NCI-H2081 (cell line): ENCODE measurements at places on chromosomes 2 and 18.

DNA sequence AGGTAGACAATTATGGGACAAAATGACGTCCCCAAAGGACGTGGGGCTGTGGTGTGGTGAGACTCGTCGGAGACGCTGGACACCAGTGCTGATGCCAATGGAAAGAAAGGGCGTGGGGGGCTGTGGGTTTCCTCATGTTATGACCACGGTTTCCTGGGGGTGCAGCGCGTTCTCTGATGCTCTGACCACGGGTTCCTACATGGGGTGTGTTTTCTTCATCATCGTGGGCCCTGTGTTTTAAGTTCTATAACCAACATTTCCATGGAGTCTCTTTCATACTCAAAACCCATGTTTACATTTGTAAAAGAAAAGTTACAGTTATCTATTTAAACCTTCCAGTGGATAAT, 141.6 kb downstream of the RTP5 start:
- no peak for DNase-seq

GRCh38 chr2:26891-27290, 19.4 kb downstream of the FAM110C start:
- no peak for DNase-seq

- no peak for DNase-seq
Measured at GRCh38 chr2:24482251-24482971, 8.6 kb upstream of the NCOA1 start.

DNA sequence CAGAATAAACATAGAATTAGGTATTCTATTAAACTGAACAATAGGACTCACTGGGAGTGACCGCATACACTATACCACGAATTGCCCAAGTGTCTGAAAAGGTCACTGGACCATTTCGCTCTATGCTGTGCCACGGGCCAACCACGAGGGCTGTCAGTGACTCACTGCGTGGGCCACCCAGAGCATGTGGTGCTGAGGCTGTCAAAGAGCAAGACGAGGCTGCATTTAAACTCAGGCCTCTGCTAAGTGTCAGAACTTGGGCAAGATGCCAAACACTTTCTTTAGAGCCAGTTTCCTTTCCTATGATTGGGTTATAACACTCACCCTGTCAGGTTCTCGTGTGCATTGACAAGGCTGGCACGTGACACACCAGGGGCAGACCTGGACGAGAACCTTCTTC, 97.5 kb downstream of the SH3YL1 start:
- DNase-seq = peak; percentile 46

DNA sequence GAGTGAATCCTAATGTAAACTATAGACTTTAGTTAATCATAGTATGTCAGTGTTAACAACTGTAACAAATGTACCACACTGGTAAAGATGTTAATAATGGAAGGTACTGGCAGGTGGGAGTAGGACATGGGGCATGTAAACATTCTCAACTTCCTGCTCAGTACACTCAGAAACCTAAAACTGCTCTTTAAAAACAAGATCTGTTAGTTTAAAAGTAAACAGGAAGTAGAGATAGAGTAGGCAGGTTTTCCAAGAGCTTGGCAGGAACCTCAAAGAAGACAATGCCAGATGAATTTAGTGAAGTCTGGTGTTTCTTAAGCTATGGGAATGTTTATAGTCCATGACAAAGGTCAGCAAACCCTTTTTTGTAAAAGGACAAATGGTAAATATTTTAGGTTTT, 46.6 kb downstream of the CCDC138 start:
- DNase-seq = peak; percentile 41

- no peak for DNase-seq
Measured at GRCh38 chr2:8412586-8412985, 269.3 kb upstream of the ID2 start.

DNA sequence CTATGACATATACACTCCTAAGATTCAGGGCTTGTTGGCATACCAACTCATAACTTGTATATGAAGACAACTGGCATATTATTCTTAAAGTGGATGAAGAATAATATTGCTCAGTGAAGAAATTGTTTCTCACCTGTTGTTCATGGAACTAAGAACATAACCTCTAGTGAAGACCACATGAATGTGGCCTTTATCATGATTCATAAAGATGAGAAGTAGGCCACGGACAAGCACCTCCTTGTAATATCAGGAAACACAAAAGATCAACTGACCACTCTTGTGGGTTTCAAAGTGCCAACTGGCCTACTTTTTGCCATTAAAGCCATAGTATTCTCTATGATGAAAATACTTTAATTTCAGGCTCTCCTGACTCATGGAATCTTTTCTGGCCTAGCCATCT, 407.4 kb downstream of the GRB14 start:
- DNase-seq = no peak

DNA sequence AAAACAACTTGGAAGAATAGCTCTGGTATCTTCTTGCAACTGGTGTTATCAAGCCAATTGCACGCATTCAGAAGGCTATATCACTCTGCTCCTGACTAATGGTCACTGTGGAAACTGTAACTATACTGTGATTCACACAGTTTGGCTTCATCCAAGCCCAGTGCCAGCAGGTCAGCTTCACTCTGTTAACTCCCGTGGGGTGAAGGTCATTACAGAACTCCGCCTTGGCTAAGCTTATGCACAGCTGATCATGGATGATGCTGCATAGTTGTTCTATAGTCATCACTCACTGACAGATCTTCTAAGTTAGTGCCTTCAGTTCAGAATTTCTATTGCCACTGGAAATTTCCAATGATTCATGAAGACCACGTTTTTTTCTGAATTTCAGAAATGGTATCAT, 497.2 kb upstream of the NETO1 start:
- no peak for DNase-seq

GRCh38 chr2:160505256-160505655, 11.6 kb upstream of the RBMS1 start:
- no peak for DNase-seq

DNA sequence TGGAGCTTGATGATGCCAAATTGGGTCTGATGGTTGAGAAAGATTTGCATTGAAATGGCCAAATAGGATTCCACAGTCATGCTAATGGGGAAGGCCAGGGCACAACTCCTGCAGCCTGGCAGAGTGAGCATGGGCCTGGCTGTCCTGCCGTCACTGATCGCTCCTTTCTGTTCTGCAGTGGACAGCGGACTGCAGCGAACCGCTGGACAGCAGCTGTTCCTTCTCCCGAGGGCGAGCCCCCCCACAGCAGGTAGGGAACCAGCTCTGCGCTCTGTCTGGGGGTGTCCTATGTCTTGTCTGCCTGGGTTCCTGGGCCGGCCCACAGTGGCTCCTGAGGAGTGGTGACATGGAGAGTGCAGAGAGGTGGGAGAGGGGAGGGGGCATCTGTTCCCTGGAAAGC, 97.6 kb downstream of the CTIF start:
- DNase-seq = no peak

DNA sequence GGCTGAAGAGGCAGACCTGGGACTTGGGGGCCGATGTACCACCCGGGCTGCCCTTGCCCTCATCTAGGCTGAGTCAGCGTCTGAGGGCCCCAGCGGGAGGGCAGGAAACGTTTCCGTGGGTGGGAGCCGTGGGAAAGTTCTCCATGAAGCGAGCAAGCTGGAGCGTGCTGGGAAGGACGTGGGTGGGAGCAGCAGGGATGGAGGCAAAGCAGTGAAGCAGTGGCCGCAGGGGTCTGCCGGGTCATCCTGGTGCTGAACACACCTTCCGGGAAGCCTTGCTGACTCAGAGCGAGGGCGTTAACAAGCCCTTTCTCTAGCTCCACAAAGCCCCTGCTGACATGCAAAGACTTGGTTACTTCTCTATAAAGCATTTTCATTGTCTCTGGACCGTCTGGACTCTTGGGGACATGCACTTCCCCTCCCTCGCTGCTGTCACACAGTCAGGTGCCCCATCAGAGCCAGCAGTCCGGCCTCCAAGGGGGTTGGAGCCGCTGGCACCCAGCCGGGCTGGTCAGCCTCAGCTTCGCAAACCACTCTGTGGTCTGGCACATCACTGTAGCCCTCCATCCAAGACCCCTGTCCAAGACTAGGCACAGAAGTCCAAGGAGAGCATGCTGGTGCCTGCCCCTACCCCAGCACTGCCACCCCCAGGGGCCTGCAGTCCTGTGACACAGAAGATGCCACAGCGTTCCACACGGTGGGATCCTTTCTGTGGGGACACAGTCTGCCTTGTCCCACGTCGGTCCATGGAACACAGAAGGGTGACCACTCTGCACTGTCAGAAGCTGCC, 115.1 kb upstream of the GPC1 start:
- DNase-seq = no peak

DNA sequence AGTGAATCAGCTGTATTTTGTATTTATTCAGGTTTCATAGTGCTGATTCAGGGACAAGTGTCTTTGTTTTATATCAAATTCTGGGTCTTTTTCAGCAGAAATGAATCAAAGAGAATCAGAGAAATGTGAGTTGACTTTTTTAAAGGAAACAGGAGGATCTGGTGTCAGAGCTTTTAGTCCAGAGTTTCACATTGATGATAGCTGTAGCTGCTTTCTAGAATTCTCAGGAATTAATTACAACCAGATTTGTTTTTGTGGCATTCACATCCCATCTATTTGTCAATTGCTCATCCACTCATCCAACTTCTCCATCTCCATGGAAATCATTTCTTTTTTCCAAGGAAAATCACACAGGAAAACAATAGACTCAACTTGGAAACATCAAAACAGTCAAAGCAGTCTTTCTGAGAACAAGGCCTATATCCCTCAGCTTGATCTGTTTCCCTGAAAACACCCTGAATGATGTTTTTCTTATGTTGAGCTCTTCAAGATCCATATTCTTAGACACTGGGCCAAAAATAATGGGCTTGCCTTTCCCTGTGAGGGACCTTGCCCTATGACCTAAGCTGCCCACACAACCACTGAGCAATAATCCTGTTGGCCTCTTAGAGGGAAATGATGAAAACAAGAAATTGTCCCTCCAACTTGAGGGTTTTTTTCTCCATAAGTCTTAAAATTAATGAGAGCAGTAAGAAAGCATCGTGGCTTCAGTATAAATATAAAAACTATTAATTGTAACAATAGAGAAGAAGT, 249.5 kb upstream of the FN1 start:
- no peak for DNase-seq

DNA sequence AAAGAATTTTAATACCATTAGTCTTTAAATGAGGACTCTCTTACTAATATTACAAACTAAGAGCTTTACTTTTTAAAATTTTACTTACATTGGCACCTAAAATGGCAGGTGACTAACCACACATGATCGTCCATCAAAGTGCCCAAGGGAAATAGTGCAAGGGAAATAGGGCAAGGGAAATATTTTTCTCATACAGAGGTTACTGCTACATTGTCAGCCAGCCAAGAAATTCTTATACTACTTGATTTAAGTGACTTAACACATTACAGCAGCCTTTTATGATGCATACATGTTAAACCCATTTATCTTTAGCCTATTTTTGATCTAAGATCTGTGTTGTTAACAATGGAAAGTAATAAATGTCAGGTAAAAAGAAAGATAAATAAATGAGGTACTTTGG, 587.2 kb upstream of the PKDCC start:
- no peak for DNase-seq

DNA sequence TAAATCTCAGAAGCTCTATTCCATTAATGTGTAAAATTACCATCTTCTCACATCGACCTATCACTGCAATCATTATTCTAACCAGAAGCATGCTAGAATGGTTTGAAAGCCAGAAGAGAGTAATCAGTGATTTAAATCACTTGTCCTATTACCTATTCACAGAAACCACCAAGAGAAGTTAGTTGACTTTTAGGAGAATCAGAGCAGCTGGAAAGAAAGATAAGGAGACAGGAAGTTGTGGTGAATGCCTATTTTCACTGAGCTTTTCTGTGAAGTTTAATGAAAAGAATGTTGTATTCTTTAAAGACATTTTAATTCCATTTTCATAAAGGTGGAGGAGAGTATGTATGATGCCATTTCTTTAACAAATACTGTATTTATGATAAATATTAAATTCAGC, 352.6 kb upstream of the CRIM1 start:
- DNase-seq = no peak

DNA sequence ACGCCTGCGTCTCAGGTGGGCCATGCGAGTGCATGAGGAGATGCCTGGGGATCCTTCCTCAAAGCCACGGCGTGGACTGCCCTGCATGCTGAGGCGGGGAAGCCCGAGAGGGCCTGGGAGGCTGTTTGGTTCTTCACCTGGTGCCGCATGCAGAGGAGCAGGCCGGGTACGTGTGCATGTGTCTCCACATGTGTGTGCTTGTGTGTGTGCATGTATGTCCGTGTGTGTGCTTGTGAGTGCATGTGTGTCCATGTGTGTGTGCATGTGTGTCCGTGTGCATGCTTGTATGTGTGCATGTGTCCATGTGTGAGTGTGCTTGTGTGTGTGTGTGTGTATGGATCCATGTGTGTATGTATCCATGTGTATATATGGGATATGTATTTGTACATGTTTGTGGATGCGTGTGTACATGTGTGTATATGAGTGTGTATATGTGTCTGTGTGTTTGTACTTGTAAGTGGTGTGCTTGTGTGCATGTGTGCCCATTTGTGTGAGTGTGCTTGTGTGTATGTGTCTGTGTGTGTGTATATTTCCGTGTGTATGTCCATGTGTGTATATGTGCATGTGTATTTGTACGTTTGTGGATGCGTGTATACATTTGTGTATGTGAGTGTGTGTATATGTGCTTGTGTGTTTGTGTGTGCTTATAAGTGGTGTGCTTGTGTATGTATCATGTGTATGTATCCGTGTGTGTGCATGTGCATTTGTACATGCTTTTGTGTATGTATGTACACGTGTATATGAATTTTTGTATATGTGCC, 79.0 kb downstream of the PTGR3 start:
- no peak for DNase-seq

DNA sequence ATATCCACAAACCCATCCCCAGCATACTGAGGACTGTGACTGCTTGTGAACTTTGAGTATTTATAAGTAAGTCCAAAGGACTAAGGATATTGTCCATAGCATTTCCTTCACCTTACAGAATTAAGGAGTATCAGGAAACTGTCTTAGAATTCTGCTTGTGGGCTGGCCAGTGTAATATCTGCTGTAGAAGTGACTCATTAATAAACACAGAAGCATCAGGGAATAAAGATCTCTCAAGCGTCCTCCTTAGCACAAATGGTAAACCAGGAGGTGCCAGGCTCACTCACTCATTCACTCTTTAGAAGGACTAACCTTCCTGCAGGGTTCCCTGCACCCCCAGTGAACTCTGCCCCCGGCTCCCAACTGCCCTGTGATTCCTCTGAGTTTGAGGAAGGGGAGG, 31.0 kb downstream of the CCDC68 start:
- no peak for DNase-seq

- DNase-seq = no peak
Measured at GRCh38 chr2:203973000-203973399, 36.4 kb downstream of the ICOS start.

DNA sequence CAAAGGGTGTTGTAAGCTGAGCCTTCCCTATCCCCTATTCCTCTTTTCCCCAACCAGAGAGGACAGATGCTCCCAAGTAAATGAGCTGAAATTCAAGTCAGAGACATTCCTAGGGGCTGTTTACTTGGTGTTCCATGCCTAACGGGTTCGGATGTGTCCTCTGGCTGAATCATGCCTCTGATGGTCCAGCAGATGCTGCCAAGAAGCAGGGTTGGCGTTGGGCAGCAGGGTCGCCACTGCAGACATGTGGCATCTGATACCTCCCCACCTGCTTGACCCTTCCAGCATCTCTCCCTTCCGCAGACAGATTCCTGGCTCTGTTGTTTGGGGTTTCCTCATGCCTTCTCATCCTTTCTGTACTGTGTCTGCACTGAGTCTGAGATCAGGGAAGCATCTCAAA, 108.3 kb downstream of the HNRNPLL start:
- DNase-seq = no peak
